ENCODE measurements at places on chromosomes 5 and 9.

GRCh38 chr5:43569236-43569746 is 12.4 kb upstream of the PAIP1 start:
- DNase-seq: no peak

DNA sequence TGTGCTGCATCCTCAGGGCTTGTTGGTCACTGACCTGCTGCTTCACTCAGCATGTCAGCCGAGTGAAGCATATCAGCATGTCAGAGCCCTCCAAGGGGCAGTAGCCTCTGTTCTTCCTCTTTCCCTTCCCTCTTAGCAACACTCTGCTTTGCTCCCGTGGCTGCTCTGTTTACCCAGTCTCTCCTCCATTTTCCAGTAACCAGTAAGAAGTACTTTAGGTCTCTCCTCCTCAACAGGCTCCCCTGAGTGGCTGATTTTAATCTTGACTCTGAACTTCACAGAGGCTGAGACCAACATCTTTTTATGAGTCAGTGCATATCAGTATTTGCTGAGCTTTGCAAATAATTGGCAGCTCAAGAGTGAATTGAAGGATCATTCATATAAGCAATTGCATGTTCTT is 18.6 kb upstream of the ADRB2 start:
- no peak for DNase-seq

GRCh38 chr5:141695627-141696215 is 13.7 kb upstream of the ARAP3 start:
- no peak for DNase-seq

DNA sequence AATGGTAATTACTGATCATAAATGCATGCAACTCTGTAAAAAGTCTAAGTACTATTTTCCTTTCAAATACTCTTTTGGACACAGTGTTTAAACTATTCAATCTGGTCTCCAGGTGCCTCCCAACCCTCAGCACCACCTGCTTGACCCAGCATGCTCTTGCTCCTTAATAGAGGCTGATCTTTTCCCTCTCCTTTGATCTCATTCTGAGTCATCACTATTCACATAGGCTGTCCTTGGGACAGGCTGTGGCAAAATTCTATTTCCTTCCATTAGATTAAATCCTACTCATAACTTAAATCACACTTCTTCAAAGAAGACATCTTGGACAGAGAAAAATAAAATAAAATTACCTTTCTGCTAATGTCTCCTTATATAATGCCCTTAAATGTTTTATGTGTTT is 199.4 kb upstream of the ST8SIA4 start:
- no peak for DNase-seq

DNA sequence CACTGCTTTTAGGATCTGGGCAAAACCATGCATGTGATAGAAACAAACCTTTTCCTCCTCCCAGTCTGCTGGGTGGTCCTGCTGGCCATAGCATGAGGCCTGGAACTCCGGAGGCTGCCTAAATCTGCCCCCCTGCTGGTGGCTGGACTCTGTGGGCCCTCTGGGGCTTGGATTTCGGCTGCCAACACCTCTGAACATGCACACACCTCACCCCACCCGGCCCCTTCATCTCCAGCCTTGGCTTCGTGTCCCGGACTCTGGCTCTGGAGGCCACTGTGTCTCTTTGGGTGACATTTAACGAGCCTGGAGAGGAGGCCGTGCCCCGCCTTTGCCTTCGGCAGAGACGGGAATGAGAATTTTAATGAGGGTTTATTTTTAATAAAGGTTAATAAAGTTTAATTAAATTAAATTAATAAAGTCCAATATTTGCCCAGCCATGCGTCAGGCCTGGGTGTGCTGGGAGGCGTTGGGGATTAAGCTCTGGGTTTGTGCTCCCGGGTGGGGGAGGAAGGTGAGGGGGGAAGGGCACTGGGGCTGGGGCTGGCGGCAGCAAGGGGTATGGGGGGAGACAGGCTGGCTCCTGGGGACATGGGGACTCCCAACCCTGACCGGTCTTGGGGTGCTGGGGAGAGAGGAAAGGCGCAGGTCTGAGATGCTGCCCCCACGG is 251.8 kb downstream of the PBX3 start:
- DNase-seq: no peak
